Foreskin fibroblast (primary cell): ENCODE measurements at places on chromosomes 5 and 9.

DNA sequence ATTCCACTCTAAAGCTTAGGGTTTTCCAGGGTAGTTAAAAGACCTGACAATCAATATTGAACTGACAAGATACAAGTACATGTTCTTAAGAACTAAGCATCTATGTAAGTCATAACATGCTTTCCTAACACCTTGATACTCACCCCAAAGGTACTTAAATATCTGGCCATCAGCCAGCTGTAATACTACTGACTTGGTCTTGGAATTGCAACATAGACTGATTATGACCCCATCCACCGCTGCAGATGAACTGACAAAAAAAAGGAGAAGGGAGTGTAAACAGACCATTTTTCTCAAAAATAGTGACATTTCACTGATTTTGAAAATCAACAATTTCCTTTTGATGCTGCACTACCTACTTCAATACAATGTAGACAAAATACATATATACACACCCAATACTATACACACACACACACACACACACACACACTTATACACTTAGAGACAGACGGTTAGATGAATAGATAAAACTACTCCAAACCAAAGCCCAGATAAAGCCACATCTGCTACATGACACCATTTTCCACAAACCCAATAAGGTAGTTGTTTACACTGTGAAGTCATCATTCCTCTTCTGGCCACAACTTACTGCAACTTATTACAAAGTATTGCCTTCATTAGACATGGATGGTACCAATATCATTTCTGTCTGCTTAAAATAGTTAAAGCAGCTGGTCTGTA is 30.4 kb downstream of the ELP1 start:
- DNase-seq: peak; percentile 30

DNA sequence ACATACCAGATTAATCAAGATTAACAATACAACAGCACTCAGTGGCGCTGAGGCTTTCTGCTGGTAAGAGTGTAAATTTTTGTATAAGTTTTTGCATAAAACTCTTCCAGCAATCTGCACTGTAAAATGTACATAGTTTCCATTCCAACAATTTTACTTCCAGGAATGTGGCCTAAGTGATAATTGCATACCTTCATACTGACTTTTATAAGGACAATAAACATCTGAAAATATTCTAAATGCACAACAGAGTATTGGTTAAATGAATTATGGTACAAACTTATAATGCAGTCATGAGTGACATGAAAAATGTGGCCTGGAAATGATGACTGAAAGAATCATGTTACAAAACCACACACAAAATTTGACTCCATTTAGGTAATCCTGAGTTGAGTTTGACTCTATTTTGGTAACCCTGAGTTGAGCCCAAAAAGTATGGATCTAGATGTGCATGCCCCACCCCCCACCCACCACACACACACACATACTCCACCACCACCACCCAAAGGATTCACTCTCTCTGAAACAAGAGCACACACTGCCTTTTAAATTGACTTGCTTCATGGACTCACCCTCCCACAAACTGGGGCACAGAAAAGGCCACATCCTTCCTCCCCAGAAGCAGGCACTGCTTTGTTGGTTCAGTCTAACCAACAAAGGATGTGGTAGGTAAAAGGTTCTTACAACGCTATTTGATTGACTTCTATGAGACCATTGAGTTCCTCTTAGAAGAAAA is 137.6 kb downstream of the SUSD1 start:
- peak; percentile 68 for DNase-seq

DNA sequence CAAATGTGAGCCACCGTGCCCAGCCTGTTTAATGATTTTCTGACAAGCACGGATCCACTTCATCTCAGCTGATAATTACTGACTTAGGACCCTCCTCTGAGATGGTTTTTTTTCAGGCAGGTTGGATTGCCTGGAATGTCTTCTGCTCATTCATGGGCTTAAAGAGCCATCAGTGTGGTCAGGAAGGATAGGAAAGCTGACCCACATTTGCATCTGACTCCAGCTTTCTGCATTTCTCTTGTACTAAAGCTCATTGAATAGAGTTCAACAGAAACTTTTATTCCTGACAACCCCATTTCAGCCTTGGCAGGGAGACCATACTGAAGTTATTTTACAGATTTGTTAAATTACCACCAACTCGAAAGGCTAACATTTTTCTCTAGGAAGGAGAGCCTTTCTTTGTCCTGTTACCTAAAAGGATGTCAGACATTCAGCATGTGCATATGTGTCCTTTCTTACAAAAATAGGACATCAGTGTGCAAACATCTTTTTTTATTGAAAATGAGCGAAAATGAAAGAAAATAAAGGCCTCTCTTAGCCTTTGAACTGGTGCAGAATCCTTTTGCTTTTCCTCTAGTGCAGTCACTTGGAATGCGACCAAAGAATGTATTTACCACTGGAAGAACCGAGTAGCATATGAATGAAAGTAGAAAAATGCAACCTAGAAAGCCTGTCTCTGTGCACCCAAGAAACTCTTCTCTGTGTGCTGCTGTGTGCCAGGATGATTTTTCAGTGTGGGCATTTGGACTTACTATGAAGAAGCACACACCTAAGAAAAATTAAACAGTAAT is 26.6 kb downstream of the ADCY2 start:
- DNase-seq: no peak

DNA sequence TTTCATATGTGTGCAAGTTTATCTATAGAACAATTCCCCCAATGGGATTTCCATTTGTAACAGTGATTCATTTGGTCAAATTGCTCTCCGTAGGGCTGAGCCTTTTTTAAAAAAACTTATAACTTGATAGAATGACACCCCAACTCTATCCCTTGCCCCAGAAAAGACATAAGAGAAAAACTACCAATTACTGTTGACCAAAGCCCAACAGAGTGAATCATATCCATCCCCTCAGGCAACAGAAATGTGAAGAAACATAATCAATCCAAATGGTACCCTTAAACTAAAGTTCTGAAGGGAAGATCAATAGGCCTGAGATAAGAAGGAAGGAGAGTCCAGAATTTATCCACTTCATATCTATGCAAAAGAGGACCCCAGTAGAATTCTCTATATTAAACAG is 17.8 kb downstream of the TICAM2 start:
- DNase-seq: peak; percentile 55

DNA sequence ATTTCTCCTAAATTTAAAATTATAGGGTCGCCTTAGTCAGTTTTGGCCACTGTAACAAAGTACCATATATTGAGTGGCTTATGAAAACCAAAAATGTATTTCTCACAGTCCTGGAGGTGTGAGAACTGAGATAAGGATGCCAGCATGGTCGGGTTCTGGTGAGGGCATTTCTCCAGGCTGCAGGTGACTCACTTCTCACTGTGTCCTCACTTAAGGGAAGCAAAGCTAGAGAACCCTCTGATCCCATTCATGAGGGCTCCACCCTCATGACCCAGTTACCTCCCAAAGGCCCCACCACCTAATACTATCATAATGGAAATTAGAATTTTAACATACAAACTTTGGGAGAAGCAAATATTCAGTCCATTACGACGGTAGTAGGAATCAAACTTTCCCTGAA is 75.1 kb upstream of the FBN2 start:
- DNase-seq: no peak

GRCh38 chr9:109176963-109177362 is 9.9 kb upstream of the FRRS1L start:
- DNase-seq: no peak

- peak; percentile 29 for DNase-seq
These were observed 1.3 kb upstream of the NIPBL start for GRCh38 chr5:36875051-36875789.

GRCh38 chr9:137064027-137064879 is 6.1 kb downstream of the SAPCD2 start:
- no peak for DNase-seq

GRCh38 chr5:15446552-15446951 is 53.4 kb upstream of the FBXL7 start:
- peak; percentile 8 for DNase-seq

DNA sequence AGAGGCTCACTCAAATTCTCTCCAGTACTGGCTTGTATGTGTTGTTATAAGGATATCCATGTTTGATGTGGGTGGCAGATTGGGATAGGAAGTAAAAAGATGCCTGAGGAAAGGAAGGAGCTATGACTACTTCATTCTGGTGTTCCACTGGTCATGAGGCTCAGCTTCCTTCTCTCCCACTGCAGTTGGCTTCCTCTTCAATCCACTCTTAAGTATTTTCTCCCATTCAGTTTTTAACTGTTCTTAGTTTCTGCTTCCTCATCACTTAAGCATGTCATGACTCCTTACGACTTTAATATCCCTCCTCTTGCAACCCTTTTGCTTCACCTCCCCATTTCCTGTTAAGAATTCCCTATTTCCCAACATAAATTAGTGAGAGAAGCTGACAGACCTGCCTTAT is 81.1 kb downstream of the PJA2 start:
- peak; percentile 17 for DNase-seq

DNA sequence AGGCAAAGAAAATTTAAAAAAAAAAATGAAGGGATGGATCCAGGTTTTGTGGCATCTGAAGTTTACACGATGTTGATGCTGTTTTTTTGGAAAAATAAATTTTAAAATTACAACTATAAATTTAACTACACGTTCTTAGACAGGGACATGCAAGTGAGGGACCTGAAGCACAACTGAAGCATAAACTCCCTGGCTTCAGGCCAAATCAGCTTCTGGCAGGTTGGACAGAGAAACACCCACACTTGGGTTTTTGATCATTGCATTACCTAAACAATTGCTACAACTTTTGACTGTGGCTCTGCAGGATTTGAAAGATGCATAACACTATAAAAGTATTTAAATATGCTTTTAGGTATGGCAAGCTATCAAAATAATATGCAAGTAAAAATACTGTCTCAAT is 1318.3 kb upstream of the DMAC1 start:
- DNase-seq: no peak

DNA sequence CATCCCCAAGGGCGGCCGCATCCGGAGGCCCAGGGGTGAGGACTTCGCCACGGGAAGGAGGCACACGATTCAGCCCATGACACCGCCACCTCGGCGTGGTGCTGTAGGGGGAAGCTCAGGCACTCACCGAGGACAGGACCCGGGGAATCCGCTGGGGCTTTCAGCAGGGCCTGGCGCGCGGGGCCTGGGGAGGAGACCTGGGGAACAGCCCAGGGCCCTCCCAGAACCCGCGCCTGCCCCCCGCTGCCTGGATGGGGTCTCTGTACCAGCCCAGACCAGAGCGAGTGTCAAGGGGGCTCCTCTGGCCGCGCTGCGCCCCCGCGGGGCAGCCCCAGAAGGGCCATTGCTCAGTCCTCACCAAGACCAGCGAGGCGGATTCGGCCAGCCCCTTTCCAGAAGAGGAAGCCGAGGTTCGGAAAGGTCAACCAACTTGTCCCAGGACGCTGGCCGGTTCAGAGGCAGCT is 12.8 kb downstream of the COL23A1 start:
- DNase-seq: no peak

- no peak for DNase-seq
These were observed 17.4 kb downstream of the AKNA start for GRCh38 chr9:114370251-114370967.

DNA sequence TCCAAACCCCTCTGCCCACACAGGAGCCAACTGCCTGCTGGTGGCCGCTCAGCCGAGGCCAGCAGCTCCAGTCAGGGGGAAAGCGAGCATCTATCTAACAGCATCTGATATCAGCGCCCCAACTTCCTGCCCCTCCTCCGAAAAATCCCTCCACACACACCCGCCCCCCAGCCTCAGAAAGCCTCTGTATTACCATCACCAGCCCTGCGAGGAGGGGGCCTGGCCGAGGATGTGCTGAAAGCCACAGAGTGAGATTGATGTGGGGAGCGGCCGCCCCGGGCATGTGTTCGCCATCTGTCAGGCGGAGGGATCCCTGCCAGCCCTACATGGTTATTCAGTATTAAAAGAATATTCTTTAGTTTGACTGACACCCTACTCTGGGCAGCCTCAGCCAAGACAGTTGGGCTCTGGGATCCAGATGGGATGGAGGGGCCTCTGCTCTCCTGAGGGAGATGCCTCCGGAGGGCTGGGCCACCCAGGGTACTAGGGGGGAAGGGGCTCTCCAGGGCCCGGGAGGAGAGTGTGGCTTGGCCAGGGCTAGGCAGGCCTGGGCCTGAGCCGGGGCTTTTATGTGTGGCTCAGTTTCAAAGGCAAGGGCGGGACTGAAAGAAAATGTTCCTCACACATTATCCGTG is 98.0 kb downstream of the HSD17B3 start:
- peak; percentile 18 for DNase-seq

- DNase-seq: peak; percentile 42
These were observed 33.6 kb downstream of the ERMP1 start for GRCh38 chr9:5799314-5799713.

DNA sequence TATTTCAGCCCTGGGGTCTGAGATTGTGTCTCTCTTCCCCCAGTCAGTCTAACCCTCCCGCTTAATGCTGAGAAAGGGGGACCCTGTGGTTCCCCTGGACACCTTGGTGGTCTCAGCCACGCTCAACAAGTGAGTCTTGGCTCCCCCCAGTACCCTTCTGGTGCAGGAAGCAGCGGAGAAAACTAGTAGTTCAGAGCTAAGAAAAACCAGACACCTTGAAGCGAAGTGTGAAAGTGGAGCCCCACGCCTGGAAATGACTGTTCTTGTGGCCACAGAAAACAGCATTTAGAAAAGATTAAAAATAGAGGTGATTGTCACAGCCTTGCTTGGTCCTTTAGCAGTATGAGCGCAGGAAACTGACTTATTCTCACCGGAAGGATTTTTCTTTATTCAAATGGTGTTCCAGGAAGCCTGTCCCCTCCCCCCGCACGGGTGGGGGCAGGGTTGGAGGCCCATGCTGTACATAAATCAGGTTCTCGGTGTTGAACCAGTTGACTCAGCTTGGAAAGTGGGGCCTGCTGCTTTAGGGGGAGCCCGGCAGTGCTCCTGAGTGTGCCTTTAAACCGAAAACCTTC is 8.1 kb downstream of the ARPC5L start:
- DNase-seq: peak; percentile 79

GRCh38 chr9:128136816-128137793 is 9.6 kb upstream of the PTGES2 start:
- DNase-seq: peak; percentile 25

DNA sequence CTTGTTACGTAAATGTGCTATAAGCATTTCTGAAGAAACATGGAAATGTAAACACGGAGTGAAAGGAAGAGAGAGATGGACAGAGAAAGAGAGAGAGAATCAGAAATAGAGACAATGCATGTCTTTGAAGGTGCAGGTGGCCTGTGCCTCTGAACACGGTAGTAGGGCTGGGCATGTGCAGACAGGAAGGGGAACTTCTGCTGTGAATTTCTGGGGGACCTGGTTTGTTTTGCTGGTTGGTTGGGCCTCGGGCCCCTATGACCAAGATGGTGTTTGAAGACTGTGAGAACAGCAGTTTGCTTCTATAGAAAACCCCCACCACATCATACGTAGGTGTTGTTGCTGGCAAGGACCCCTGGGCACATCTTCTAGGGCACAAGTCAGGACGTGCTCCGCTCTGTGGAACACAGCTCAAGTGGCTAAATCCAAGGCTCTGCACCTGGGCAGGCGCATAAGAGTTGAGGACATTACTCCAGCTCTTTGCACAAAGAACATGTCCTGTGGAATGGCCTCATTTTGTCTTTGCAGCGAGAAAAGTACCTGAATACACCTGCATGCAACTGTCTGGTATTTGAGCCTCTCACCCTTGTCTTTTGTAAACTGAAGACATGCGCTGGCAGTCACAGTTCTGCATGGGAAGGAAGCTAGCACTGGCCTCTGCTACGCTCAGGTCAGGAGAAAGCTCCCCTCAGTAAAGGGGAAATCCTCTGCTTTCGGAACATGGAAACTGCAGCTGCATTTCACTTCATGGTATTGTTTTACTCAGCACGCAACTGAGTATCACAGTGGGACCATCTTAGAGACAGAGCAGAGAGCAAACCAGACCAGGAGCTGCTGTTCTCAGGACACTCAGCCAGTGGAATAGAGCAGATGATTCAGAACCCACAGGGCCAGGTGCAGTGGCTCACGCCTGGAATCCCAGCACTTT is 2.7 kb downstream of the OR2V2 start:
- no peak for DNase-seq
